ENCODE measurements at places on chromosomes 2 and 18.

DNA sequence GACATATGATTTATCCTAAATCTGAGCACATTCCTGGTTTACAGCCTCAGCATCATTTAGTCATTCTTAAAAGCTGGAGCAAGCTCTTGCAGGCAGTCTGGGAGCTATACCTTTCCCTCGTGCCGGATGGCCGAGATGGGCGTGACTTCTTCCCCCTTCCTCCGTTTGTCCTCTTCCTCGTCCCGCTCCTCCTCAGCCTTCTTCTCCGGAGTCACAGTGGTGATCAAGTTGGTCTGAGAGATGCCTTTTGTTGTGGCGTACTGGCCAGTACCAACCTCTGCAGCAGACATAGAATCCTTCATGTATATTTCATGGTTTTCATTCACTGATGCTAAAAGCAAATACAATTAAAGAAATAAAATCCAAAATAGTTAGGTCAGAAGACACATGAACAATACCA lies 124.1 kb upstream of the ZBTB14 start:
- DNase-seq: no peak

DNA sequence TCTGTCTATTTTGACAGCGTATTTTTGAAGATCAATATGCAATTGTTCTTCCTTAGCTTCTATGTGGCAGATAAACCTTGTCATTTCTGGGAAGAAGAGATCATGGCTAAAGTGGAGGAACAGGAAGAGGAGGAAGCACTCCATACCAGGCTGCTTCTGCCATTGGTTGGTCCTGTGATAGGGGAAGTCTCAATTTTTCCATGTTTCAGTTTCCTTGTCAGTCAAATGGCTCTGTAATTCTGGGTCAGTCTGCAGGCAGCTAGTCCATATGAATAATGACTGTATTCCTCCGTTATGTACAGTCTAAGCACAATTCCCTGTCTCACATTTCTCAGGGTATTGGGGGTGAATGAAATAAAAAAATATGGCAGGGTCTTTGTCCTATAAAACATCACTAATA lies 277.6 kb upstream of the CXCR4 start:
- DNase-seq: no peak

- DNase-seq: no peak
These were observed 52.2 kb upstream of the KCNH7 start for GRCh38 chr2:162890690-162891311.

GRCh38 chr18:50071397-50071796 lies 123.5 kb downstream of the MYO5B start:
- DNase-seq: no peak

GRCh38 chr2:214737188-214737587 lies 72.3 kb downstream of the BARD1 start:
- DNase-seq: no peak

DNA sequence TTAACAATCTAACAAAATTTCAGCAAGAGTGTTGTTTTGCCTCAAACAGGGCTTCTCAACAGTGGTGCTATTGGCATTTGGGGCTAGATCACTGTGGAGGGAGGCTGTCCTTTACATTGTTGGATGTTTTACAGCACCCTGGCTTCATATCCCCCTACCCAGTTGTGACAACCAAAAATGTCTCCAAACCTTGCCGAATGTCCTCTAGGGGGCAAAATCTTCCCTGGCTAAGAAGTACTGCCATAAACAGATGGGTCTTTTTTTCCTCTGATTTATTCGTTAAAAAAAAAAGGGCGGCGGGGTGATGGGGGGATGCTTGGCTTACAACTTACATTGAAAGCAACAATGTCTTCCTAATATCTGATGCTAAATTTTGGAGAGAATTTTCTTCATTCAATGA lies 207.6 kb upstream of the CCDC150 start:
- DNase-seq: no peak

GRCh38 chr2:207616185-207616584 lies 9.0 kb downstream of the METTL21A start:
- DNase-seq: no peak

DNA sequence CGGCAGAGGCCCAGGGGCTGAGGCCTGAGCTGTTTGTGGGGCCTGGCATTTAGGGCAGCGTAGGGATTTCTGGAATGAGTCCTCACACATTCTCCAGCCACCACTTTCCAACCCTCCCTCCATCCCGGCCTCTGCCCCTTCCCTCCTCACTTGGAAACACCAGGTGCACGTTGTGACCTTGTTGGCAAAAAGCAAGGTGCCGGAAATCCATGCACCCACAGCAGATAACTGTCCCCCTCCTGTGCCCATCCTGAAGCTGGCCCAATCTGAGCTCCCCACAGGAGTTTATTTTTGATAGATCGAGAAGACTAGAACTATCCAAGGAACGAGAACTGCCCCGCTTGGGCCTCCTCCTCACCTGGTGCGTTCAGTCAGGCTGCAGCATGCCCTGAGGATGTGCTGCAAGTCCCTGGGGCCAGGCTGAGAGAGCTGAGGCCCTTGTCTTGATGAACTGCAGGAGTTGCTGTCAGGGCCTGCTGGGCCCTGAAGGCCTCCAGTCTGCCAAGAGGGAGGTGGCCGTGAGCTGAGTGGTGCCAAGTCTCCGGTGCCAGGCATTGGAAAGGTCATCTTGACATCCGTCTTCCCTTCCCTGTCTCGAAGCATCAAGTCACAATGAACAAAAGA lies 55.8 kb downstream of the CTIF start:
- DNase-seq: no peak

DNA sequence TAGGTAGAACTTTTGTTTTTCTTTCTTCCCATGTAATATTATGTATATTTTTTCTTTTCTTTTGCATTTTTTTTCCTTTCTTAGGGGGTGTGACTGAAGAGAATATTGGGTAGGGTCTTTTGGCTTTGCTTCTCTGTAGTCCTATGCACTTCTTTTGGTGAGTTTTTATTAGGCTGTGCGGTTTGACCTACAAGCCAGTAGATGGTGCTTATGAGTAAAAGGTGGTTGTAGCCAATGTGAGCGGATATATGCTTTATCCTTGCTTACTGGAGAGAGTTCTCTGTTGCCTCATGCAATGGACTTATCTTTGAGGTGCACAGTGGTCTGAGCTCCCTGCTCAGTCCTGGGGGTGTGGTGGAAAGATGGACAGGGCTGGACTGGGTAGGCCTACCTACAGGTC lies 52.7 kb downstream of the DSEL start:
- no peak for DNase-seq

- no peak for DNase-seq
These were observed 39.1 kb downstream of the CUL3 start for GRCh38 chr2:224545884-224546644.

DNA sequence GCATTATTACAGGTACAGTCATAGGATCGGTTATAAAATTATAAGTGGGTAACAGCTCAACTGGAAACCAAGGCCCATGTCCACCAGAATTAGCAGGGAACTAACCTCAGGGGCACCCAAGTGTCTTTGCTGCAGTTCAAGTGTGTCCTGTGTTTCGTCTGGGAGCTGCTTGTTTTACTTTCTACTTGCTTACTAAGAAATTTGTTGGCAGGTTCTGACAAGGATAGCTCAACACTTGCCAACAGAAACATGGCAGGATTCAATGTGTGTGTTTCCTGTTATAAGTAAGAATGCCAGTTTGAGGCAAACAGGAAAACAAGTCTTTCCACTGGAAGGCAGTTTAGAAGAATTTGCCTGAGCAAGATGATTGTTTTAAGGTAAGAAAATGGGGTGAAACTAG lies 104.5 kb downstream of the EPHA4 start:
- DNase-seq: no peak

DNA sequence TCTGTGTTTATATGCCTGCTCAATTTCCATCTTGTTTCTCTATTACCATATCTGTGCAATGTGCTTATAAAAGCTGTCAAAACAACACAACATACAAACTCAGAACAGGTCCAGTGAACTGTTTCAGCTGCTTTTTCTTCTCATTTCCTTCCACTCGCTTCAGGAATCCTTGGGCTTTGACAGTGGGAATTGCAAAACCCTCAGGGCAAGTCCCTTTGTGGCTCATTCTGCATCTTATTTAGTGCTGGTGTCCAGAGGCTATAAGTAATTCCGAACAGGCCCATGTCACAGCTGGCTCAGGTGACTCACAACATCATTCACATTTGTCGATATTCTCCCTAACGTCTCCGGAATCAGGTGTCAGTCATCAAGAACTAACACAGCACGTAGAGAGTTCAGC lies 309.9 kb upstream of the ZNF521 start:
- DNase-seq: no peak

GRCh38 chr18:35582899-35583558 lies 1.5 kb downstream of the GALNT1 start:
- peak; percentile 32 for DNase-seq

- DNase-seq: no peak
These were observed 380.4 kb downstream of the TNS1 start for GRCh38 chr2:217622205-217623060.

GRCh38 chr2:195532255-195532627 lies 124.8 kb upstream of the SLC39A10 start:
- no peak for DNase-seq

DNA sequence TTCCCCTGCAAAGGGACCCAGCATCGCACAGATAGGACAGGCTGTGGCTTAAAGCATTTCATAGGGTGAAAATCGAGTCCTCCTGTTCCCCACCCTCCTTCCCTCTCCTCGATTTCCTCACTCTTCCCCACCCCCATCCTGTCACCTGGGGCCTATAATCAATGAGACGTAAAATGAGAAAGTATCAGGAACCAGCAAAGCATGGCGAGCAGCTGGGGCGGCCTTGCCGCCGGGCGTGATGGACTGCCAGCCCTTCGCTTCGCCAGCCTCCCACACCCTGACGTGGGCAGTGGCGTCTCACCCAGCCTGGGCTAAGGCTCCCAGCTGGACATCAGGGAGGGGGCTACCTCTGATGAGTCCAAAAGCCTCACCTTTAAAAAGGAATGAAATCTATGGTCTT lies 11.1 kb downstream of the SLC30A3 start:
- no peak for DNase-seq

DNA sequence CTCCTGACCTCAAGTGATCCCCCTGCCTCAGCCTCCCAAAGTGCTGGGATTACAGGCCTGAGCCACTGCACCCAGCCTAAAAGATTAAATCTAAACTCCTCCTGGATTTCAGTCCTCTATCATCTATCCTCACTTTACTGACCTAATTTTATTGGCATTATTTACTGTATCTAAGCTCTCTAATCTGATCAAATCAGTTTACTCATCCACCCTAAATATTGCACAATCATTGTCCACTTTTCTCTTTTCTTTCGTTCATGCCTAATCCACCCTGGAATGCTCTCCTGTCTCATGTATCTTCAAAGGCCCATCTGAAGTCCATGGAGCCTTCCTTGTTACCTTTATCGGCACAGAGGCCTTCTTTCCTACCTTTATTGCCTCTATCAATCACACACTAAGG lies 31.6 kb upstream of the GPR155 start:
- DNase-seq: no peak

- DNase-seq: no peak
These were observed 81.3 kb upstream of the KYNU start for GRCh38 chr2:142796161-142796560.

DNA sequence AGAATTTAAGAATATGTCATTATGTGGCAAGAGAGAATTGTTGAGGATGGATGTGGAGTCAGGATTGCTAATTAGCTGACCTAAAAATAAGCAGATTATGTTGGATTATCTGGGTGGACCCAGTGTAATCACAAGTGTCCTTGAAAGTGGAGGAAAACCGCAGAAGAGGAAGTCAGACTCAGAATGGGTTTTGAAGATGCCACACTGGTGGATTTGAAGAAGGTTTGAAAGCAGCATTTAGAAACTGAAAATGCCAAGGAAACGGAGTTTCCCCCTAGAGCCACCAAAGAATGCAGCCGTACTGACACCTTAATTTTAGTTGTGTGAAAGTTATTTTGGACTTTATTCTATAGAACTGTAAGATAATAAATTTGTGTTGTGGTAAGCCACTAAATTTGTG lies 41.6 kb upstream of the DPP10 start:
- no peak for DNase-seq
